ENCODE measurements at places on chromosomes 7 and 10. TPM values are rescaled to one million over a fixed set of nuclear protein-coding genes. Genes with fewer than 3 reads are reported as not detected.

The DENND2A gene
- total RNA-seq, result 25.4 TPM

The EXOC4 gene
- total RNA-seq, result 6.4 TPM

The FAM25C gene
- not detected for total RNA-seq

DNA sequence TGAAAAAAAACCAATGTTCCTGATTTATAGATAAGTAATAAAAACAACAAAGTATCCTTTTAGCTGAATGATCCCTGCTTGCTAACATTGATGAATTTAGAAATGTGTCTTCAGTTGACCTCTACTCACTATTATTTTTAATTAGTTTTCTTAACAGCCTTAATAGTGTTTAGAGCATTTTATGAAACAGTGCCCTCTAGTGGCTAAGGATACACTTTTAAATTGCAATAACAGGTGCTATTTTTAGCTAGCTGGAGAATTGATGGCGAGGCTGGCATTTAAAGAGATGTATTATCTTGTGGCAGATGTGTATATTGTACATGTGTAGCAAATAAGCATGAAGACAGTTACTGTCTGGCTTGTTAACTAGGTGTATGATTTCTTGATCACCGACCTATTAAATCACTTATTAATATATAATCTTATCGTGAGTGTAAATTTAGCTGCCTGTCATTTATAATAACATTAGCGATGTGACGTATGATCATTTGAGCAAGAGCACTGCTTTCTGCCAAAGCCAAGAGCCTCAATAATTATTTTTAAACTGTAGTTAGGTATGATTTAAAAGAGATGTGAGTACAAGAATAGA lies 451.9 kb downstream of the DPP6 start:
- no peak for DNase-seq

DNA sequence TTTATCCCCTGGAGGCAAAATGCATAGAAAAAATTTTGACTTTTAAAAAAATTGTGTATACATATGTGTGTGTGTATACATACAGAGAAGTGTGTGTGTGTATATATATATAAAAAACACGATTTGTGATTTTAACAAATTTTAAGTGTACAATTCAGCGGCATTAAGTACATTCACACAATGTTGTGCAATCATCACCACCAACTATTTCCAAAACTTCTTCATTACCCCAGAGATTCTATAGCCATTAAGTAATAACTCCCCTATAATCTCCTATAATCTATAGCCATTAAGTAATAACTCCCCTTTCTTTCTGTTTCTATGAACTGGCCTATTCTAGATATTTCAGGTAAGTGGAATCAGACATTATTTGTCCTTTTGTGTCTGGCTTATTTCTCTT lies 20.7 kb upstream of the CAMK2B start:
- no peak for DNase-seq

DNA sequence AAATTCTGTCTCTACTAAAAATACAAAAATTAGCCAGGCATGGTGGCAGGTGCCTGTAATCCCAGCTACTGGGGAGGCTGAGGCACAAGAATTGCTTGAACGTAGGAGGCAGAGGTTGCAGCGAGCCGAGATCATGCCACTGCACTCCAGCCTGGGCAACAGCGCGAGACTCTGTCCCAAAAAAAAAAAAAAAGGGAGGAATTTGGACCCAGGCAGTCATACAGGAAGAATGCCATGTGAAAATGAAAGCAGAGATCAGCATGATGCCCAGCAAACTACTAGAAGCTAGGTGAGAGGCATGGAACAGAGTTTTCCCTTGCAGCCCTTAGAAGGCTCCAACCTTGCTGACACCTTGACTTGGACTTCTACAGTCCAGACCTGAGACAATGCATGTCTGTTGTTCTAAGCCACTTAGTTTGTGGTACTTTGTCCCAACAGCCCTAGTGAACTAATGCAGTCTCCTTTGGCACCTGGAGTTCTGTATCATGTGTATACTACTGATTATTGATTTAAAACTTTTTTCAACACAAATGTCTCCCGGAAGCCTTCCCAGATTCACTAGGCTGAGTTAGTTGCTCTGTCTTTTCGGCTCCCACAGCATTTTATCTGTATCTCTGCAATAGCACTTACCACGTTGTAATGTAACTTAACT lies 10.2 kb upstream of the BAG3 start:
- DNase-seq, result no peak

GRCh38 chr10:107689323-107689722 lies 524.8 kb upstream of the SORCS1 start:
- no peak for DNase-seq

GRCh38 chr7:69699931-69700330 lies 101.7 kb downstream of the AUTS2 start:
- DNase-seq, result no peak

DNA sequence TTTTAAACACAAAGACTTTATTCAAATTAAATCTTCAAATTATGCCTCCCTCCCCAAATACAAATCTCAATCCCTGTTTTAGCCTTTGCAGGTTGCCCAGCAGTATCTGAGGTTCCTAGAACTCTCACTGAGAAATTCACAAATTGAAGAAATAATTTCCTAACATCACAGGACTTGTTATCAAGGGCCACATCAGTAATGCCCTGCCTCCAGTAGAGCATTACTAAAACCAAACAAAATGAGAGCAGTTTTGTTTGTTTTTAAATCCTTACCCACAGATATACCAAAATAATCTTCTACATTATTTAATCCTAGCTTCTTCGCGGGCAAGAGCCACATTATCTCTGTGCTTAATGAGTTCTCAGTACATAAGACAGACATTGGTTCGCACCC lies 152.2 kb downstream of the SGMS1 start:
- DNase-seq, result no peak

DNA sequence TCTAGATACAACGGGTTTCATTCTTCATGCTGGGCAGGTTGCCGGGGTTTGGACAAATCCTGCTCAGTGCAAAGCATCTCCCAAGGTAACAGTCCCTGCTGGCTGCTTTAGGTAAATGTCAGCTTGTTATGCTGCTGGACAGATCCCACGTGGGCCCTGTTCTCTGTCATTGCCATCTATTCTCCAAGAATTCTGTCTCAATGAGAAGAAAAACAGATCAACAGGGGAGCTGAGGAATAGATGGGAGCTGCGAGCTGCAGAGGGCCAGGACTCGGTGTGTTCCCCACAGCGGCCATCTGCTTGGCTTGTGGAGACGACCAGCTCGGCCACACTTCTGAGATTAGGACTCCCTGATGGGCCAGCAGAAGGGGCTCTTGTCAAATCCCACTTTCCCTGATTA lies 235.2 kb downstream of the DPP6 start:
- DNase-seq, result no peak

All from MG63 (cell line).